ENCODE measurements at places on chromosomes 3 and 15. TPM values are rescaled to one million over a fixed set of nuclear protein-coding genes. Genes with fewer than 3 reads are reported as not detected.

HHATL gene
- 0.31 TPM for total RNA-seq

DNAH12 gene
- not detected for total RNA-seq

KLHL40 gene
- total RNA-seq = not detected

RAD51 gene
- 17.1 TPM for total RNA-seq

HRH1 gene
- total RNA-seq = 9.8 TPM

ADAMTSL3 gene
- 0.25 TPM for total RNA-seq

GP5 gene
- total RNA-seq = not detected

FEZF2 gene
- not detected for total RNA-seq
